ENCODE measurements at places on chromosomes 16 and 17.

DNA sequence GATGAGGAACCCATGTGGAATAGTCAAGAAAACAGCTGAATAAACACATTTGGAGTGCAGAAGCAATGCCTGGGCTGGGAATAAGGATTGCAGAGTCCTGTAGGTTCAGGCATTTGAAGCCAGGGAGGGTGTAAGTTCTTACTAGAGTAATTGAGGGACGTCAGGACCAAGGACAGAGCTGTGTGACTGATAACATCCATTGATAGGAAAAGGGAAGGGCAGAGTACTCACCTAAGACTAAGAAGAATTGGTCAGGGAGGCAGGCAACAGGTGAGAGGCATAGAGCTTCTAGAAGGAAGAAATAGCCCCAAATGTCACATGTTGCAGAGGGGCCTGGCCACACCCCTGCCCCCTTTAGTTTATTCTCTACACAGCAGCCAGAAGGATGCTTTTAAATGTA is 79.8 kb upstream of the TMEM132E start:
- peak; percentile 11 for DNase-seq

DNA sequence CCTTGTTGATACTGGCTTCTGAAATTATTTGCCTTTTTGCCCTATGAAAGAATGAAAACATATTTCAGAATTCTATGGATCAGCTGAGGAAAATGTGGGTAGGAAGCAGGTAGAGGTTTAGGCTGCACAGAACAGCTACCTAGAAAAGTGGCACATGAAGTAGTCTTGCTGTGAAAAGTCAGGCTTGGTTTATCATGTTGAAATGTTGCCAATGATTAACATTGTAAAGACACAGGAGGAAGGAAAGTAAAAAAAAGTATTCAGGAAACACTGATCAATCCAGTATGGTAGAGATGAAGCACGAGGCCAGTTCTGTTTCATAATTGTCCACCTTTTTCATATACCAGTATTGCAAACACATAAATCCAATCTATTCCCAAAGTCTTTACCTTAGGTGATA is 29.9 kb downstream of the ABCA6 start:
- no peak for DNase-seq

DNA sequence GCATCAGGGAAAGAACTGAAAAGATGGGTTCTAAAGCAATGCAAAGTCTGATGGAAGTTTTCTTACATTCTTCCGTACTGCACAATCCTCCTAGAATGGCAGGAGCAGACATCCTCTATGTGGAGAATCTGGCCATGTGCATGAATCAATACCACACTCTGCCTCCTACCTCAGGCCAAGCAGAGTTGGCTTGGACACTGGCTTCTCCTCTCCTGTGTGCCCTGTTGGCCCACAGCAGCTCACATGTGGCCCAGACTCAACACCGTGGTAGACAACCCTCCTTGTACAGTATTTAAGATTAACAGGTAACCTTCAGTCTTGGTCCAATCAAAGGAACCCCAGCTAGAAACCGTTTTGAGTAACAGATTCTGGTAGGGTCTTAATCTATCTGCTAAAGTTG is 101.9 kb downstream of the ZFHX3 start:
- no peak for DNase-seq

DNA sequence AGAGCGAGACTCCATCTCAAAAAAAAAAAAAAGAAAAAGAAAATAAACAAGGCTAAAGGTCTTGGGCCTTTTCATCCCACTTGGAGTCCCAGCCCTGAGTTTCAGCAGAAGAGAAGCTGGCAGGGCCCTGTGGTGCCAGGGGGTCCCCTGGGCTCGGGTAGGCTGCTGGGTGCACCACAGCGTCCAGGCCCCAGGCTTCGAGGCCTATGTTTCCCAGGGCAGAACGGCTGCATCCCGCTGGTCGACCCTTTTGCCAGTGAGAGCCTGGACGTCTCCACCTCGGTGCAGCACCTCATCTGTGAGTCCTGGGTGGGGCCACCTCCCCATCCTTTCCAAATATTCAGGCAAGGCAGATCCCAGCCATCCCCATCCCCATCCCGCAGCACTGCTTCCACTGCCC is 2.2 kb downstream of the TMEM235 start:
- DNase-seq, result no peak

- DNase-seq, result no peak
These were observed 4.6 kb downstream of the ITGA2B start for GRCh38 chr17:44384823-44385286.

DNA sequence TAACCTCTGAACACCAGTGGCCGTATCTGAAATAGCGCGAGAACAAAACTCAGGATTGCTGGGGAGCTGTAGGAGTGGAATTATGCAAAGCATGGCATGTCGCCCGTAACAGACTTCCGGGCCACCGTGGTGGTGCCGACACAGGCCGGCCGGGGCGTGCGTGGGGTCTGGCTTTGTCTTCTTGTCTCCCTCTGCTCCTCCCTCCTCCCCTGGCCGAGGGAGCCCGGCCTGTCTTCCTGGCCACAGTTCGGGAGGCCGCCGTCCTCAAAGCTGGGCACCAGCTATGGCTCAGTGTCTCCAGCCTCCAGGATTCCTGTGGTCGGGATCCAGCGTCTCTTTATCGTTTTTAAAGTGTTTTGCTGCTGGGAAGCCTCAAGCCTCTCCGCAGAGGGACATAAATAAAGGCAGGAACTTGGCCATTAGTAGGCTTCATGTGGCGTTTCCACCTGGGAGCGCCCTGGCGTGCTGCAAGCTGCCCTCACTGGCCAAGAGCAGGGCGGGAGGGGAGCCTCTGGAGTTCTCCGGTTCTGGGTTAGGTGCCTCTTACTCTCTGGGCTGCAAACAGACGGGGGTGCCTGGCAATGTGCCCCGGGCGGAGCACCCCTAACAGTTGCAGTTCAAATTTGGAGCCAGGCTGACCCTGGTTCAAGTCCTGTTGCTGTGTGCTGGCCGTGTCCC is 22.0 kb upstream of the NPTX1 start:
- peak; percentile 67 for DNase-seq

DNA sequence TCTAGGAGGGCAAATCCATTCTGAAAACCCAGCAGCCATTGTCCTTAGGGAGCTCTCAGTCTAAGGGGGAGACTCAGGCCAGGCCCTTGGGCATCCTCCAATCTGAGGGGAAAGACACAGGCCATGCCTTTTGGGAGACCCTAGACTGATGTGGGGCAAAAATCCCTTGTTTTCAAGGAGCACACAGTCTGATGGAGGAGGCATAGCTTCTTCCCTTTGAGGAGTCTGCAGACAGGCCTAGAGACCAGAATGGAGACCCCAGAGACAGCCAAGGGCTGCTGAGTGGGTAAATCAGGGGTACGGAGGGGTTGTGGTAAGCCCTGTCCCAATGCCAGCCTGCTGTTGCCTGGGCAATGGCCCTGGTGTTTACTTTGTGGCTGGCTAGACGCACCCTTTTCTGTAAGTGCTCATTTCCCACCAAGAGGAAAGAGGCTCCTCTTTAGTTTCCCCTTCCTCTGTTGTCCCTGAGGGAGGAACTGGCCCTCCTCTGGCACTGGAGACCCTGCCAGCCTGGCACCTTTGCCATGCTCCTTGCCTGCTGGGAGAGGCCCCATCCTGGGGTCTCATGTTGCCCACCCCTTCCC is 19.3 kb downstream of the ARHGAP23 start:
- no peak for DNase-seq

DNA sequence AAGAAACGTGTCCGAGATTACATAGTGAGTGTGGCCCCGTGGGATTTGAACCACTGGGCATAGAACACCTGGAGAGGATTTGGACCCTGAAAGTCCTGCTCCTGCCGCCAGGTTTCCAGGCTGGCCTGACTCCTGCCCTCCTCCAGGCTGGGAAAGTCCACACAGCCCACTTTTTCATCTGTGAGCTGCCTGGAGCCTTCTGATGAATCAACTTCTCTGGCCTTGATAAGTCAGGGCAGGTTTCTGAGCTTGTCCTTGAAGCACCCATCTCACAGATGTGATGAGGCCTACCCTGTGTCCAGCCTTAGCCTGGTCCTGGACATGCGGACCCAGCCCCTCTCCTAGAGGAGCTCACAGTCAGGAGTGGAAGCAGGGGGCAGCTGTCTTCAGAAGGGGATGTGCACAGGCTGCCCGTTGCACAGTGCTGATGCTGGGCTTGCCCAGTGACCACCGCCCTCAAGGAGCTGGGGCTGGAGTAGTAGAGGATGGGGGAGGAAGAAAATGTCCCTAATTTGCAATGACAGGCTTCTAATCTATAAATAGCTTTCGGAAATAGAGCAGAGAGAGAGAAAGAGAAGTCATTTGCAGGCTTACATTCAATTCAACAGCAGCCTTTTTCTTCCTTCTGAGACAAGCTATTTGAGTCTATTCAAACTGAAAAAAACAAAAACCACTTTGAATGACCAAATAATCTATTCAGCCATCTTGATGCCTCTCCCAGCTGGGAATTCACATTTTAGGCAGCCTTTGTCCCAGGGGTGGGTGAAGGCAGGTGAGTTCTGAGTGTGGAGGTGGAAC is 73.5 kb upstream of the DNAJA2 start:
- DNase-seq, result no peak

- DNase-seq, result peak; percentile 70
These were observed 14.9 kb downstream of the BANP start for GRCh38 chr16:87966064-87966645.

- DNase-seq, result no peak
These were observed 69.5 kb upstream of the NOL11 start for GRCh38 chr17:67648032-67648905.

GRCh38 chr17:28710861-28711722 is 596 bp downstream of the PROCA1 start:
- DNase-seq, result peak; percentile 94

DNA sequence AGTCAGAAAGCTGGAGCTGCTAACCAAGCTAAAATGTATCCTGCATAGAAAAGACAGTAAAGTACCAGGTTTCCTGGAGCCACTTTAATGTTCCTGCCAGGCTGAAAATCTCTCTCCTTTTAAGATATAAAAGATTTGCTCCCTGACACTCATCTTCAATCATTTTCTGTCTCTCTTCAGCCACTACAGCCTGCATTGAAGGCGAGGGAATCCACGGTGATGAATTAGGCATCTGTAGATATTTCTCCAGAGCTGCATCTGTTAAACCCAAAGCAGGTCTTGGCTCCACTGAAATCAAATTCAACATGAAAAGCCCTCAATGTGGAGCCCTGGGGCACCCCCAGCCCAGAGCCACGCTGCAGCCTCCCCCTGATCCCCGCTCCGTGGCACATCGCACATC is 94.7 kb upstream of the CRHR1 start:
- no peak for DNase-seq

GRCh38 chr17:20706751-20707373 is 127.3 kb downstream of the CDRT15L2 start:
- DNase-seq, result no peak

DNA sequence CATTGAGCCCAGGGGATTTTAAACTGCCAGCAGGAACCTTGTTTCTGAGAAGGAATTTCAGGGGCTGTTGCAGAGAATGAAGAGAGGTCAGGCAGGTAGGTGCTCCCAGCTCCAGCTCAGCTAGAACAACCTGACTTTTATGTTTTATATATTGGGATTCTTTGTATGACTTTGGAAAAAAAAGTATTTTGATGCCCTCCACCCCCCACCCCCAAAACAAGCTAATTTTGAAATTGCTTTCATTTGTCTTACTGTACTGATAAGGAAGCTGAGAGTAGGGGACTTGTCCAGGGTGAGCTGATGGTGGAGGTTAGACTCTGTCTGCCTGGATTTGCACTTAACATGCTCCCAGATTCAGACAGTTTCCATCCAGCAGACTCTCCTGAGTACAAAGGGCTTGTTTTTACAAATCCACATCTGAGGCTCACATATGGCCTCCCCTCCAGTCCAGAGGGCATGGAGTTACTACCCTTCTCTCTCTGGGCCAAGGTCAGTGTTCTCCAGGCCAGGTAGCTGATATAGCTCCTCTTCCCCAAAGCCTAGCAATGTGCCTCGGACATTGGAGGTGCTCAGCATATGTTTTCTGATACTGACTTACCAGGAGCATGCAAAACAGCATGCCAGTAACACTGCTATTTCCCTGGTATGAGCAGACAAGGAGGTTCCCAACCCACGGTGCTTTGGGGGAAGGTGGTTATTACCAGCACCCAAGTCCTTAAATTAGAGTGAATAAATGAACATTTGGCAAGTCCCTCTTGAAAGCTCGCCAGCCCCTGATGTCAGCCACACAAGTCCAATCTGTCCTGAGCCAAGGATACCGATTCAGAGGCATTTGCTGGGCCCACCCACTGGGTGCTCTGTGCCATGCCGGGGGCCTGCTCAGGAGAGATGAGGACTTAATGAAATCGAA is 11.3 kb downstream of the STX1B start:
- DNase-seq, result no peak

- no peak for DNase-seq
These were observed 2.5 kb upstream of the ZFHX3 start for GRCh38 chr16:73050201-73051099.

GRCh38 chr17:67246653-67247415 is 1.8 kb upstream of the HELZ start:
- no peak for DNase-seq

GRCh38 chr17:57875290-57876022 is 25.6 kb upstream of the MRPS23 start:
- peak; percentile 95 for DNase-seq

DNA sequence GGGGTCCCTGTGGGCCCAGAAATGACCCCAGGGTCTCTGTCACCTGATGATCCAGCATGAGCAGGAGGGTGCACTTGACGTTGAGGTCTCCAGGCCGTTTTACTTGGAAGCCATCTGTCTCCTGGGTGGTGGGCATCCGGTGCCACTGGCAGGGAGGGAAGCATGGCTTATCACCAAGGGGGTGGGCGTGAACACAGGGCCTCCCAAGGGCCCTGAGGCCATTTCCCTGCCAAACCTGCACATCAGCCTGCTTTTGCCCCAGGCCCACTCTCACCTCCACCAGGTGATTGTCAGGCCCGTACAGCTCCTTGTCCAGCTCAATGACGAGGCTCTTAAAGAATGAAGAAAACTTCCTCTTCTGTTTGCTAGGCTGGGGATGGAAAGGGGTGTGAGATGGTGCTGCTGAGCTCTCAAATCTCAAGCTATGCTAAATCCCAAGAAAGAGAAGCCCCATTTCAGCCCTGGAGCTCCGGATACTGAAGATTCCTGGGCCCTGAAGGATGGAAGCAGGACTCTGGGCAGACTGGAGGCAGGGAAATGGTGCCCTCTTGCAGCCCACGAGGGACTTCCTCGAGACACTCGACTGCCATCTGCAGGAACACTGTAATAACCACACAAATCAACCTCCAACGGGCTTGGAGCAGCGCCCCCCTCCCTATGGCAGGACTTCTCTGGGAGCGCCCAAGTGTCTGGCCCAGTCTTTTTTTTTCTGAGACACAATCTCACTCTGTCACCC is 7.1 kb upstream of the FTSJ3 start:
- DNase-seq, result peak; percentile 77

- DNase-seq, result no peak
These were observed 828.9 kb downstream of the CDH11 start for GRCh38 chr16:64292953-64293352.

GRCh38 chr17:41339571-41340172 is 11.0 kb downstream of the KRT33A start:
- no peak for DNase-seq

GRCh38 chr16:67006930-67007658 is 18.7 kb downstream of the CES4A start:
- no peak for DNase-seq

Data from AG08395 (cell line).